ENCODE measurements at places on chromosomes 16 and 17.

DNA sequence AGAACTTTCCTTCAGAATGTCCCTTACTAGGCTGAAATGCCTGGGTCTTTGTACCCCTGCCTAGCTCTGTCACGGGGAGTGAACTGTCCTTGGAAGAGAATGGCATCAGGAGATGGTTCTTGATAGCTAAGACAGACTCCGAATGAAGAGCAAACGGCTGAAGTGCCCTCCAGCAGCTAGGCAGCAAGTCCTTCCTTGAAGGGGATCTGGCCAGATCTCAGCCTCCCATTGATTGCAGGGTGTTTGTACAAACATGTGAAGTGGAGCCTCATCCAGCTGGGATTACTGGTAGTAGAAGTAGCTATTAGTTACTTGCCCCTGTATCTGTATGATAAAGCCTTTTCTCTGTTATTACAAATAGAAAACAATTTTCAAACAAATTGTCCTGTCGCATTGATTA is 30.9 kb downstream of the LRRC36 start:
- no peak for DNase-seq

DNA sequence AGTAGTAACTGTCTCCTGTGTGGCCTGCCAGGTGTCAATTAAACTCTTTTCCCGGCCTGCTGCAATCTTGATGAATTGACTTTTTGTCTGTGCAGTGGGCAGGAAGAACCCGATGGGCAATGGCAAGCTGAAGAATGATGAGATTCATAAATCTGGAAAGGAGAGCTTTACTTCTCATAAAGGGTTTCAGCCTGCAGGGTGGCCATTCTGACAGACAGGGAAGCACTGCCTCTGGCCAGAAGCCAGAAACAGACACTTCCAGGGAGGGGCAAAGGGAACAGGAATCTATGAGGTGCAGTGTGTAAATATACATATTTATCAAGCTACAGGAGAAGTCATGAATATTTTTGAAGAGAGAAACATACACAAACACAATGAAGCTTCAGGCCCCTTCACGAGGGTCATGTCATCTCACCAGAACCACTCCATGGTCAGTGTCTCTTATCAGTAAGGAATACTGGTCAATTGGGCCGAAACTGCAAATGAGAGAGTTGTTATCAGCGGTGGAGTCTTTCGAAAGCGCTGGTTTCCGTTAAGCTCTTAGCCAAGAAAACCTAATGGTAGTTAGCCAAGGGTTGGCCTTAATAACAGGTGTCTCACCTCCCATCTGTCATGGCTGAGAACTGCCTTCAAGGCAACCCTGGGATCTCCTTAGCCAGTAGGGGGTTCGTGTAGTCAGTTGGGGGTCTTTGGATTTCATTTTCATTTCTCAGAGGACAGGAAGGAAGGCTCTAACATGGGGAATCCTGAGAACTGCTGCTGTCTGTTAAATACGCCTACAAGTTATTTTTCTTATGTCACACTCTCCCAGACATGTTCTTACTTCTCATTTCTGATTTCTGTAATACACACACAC is 1.2 kb upstream of the NARF start:
- no peak for DNase-seq

- DNase-seq = peak; percentile 74
These were observed 1.8 kb downstream of the ZBTB4 start for GRCh38 chr17:7477392-7478275.

- DNase-seq = no peak
These were observed 456.2 kb upstream of the DYNLRB2 start for GRCh38 chr16:80084614-80085013.

- DNase-seq = no peak
These were observed 17.2 kb upstream of the TBX21 start for GRCh38 chr17:47715669-47716325.

DNA sequence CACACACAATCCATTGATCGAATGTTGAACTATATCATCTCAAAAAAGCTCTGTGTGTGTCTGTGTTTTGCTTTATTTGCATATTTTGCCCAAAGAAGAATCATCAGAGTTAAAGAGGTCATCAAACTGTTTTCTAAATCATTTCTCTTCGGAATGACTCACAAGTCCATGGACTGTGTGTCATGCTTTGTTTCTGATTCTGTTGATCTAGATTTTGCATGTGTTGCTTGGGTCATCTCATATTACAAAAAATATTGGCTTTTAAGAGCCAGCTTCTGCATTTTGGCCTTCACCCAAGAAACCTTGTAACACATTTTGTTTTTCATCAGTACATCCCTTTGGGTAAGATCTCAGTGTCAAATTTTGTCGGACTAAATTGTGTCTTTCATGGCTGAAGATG is 471.2 kb upstream of the HSBP1 start:
- no peak for DNase-seq

Data from naive thymus-derived CD8-positive, alpha-beta T cell (primary cell).